Fibroblast of lung (primary cell): ENCODE measurements at places on chromosomes 4 and X.

DNA sequence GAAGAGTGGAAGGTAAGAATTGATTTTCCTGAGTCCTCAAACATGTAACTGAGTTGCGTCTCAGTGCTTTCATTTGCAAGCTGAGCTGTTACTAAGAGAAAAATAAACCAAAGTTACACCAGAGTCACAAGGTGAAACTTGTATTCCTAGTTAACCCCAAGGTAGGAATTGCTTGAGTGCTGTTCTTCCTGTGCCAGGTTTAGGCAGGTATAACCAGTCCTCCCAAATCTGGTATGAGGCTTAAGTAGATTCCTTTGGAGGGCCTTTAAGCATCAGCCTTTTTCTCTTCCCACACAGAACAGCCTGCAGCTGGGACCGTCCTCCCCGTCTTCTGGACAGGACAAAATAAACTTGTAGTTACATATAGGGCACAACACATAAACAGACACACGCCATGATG is 2.3 kb upstream of the BTC start:
- DNase-seq, result no peak

- DNase-seq, result no peak
Measured at GRCh38 chr4:89242864-89243732, 64.5 kb downstream of the GPRIN3 start.

GRCh38 chr4:140809676-140810075 is 53.5 kb upstream of the TBC1D9 start:
- DNase-seq, result no peak

- DNase-seq, result no peak
Measured at GRCh38 chr4:825971-826330, at the start of gene CPLX1. TSS of gene CPLX1 (minus strand) at chr4:826129. CDS start at chr4:824522, 1,607 bp downstream.

DNA sequence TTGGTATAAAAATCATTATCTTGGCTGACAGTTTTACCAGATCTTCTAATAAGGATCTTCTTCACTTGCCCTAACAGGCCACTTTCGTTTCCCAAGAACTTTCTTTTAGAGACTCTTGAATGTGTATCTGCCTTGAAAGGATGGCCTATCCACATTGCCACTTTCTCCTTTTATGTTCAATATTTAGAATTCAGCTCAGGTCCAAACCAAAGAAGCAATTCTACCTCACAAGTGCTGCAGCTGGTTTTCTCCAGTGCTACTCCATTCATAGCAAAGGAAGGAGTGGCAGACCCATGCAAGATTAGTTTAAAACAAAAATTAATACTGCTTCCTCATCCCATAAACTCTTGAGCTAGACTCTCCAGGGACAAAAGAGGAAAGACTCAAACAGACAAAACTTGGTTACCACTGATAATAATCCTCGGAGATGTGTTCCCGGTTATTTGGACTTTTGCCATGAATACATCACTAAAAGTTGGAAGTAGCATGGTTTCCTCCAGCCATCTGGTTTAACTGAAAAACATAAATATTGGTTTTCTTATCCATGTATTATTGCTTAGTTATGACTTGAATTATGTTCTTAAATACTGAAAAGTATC is 401.8 kb downstream of the PABPC4L start:
- peak; percentile 23 for DNase-seq
